T follicular helper cell (primary cell): ENCODE measurements at places on chromosomes 5 and 9.

DNA sequence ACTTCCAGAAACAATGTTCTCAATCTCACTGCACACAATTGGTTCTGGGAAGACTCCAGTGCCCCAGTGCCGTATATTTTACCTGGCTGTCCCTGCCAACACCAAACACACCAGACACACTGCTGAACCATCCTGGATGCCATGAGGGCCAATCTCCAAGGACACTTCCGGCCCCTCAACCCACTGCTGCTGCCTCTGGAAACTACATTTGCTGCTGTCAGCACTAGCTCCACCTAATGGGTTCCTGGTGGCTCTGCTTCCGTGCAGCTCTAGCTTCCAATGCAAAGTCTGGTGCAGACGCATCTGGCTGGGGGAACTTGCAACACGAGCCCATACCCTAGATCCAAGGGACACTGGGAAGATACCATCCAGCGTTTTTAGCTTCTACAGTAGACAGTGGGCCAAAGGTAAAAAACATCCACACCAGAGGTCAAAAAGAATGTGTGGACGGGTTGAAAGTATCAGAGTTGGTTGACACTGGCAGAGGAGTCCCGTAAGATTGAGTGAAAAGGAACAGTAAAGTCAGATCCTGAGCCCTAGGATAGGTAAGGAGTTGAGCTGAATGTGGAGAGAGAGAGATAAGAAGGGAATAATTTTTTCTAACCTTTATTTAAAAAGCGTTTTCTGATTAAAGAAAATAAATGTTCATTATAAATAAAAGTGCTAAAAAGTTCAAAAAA, 99.7 kb upstream of the KIF2A start:
- no peak for DNase-seq

GRCh38 chr9:114507726-114508125, 2.5 kb upstream of the WHRN start:
- no peak for DNase-seq

GRCh38 chr5:9545136-9545991, 511 bp downstream of the SEMA5A start:
- no peak for DNase-seq

- no peak for DNase-seq
Observed at GRCh38 chr5:51599587-51599986, 216.3 kb downstream of the ISL1 start.

DNA sequence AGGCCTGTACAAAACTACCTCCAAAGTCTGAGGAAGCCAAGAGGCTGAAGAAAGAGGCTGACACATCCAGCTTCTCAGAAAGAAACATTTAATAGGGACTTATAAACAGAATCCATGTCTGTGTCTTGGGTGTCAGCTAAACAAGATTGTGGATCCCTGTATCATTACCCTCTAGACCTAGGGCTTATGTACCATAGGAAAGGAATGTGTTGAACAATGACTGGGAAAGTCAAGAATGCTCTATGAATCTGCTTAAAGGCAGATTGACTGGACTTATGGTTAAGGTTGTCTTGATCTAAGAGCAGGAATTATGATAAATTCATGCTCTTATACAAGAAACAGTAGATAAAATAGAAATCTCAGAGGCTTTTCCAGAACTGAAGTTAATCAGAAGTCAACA, 335.7 kb upstream of the RPS23 start:
- no peak for DNase-seq

DNA sequence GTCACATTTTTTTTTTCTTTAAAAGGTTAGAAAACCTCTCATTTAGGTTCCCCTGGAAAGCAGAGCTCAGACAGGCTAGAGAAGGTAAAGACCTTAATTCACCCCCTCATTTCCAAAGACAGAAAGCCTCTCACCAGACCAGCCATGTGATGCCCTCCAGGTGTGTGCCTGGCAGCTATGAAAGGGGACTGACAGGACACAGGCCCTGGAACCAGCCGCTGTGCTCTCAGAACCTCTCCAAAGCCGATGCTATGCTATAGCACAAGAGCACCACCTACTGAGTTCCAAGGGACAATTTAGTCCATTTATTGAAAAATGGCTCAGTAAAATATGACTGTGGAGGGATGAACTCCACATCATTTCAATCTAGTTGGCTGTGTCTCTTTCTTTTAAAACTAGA, 48.8 kb downstream of the FANCC start:
- DNase-seq: no peak

DNA sequence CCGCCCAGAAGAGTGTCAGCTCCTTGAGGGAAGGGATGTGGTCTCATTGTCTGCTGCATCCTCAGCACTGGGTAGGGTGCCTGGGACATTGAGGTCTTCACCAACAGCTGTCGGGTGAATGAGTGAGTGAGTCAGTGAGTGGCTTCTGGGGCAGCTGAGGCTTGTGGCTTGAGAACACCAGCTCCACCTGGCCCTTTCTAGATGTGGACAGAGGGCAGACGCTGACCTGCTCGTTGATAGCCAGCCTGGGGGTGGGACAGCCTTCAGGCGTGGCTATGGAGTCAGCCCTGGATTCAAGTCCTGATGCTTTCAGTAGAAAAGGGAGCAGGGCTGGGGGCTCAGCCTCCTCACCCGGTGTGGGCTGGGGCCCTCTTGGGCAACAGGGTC, 215.1 kb downstream of the C9orf50 start:
- DNase-seq: no peak

DNA sequence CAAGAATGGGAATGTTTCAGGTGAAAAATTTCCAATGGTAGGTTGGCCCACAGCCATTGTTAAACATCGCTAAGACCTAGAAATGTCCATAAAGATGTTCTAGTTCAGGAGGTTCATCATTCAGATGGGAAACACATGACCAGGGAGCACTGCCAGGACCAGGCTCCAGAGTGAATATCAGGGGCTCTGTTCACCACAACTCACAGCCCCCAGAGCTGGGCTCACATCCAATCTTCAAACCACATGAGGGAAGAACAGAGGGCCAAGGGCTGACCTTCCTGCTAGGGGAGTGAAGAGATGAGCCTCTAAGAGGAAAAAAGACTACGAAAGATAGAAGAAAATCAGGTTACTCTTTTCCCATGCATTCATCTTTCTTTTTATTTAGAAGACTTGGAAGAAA, 205.8 kb downstream of the SEMA5A start:
- DNase-seq: no peak

- DNase-seq: no peak
Observed at GRCh38 chr9:13179257-13179656, 100.2 kb downstream of the MPDZ start.

DNA sequence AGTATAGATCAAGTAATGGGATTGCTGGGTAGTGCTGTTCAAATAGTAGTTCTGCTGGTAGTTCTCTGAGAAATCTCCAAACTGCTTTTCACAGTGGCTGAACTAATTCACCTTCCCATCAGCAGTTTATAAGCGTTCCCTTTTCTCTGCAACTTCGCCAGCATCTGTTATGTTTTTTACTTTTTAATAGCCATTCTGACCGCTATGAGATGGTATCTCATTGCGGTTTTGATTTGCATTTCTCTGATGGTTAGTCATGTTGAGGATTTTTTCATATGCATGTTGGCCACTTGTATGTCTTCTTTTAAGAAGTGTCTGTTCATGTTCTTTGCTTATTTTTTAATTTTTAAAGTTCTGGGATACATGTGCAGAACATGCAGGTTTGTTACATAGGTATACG, 279.2 kb upstream of the NREP start:
- DNase-seq: no peak

DNA sequence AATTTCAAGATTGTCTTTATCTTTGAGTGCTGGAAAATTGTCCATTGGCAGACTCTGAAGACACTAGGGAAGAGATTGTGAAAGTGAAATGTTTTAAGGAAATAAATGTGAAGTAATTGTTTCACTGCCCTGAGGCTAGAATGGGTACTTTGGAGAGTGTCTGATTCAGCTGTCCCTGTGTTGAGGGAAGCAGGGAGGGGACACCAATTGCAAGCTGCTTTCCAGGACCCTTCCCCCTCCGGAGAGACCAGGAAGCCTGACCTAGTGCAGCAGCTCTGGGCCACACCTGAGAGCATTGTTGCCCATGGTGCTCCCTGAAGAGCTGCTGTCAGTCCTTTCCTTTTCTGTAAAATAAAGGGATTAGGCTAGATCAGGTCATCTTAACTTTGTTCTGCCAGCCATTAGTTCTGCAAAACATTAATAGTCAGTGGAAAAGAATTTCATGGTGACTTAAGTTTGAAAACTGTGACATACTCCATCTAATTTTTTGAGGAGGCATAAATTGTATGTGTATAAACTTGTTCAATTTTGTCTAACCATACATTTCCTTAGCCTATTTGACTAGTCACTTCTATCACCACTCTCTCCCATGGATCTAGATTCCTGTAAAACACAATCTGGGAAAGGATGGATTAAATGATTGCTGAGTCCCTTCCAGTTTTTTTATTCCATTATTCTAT, 18.8 kb downstream of the MAP1B start:
- DNase-seq: no peak

DNA sequence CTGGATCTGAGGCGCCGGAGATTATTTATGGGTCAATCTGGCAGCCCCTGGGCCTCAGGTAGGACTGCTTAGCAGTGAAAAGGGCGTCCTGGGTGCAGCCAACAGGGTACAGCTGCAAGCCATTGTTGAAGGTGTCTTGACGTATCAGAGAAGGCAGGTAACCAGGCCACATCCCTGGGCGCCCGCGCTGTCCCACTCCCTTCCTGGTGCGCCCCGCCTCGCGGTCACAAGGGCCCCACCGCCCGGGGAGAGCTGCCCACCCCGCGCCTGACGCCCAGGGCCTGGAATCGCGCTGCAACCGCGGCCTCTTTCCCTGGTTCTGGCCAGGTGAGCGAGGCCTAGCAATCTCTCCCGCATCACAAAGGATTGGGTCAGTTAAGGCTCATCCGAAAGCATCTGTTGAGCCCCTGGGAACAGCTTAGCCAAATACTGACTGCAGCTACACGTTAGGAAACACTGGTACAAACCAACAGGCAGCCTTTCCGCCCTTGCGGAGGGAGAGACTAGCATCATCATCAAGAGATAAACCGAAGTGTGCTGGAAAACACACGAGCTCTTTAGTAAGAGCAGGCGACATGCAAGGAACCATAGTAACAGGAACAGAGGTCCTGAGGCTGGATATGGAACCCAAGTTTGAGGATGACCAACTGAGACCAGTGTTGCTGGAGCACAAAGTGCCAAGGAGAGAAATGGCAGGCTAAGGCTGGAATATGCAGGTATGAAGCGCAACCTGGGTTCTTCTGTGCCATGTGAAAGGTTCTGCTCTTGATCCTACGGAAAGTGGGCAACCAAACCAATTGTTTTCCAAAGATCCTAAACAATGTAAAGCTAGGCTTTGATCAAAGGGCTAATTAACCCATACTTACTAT, 3.6 kb downstream of the RPS23 start:
- DNase-seq: no peak

- no peak for DNase-seq
Observed at GRCh38 chr5:151258816-151259215, 5.8 kb downstream of the GM2A start.

- no peak for DNase-seq
Observed at GRCh38 chr9:124267271-124267807, 9.6 kb downstream of the NEK6 start.

GRCh38 chr9:14165376-14166035, 148.4 kb downstream of the NFIB start:
- no peak for DNase-seq

DNA sequence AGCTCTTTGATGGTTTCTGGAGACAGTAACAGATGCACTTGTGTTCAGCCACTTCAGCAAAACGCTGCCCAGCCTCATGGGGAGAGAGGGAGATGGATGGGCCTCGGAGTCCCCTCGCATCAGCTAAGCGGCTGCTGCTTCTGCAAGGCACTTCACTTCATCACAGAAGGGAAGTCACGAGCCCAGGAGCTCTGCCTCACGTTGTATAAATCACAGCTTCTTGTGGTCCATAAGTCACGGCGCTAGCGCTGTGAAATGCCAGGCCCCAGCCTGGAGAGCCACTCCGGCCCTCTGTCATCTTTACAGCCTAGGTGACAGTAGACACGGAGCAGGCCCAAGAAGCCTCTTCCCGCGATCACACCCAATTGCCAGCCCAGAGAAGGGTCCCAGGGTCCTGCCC, 23.4 kb downstream of the DBH start:
- DNase-seq: no peak

DNA sequence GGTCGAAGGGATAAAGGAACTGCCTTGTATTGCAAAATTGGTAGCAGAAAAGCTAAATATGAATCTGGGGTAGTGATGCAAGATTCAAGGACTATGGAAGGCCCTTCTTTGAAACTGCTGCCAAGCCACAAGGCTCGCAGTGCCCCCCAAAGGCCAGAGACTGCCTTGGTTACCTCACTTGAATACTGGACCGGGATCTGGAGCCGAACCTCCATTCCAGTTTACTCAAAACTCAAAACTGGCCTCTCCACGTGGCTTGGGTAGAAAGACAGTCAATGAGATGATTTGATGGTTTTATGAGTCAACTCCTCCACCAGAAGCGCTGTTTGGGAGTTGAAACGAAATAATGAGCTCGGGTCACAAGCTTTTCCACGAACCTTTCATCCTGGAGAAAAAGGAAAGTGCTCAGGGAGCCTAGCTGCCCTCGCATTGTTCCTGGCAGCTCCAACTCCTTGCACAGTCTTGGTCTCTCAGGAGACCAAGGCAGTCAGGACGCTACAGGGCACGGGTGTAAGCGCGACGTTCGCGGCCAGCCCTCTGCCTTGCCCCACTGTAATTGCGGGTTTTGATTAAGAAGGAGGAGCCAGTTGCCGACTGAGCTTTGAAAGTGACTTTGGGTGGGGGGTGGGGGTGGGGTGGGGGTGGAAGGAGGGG, 2.8 kb downstream of the ST8SIA4 start:
- DNase-seq: no peak

DNA sequence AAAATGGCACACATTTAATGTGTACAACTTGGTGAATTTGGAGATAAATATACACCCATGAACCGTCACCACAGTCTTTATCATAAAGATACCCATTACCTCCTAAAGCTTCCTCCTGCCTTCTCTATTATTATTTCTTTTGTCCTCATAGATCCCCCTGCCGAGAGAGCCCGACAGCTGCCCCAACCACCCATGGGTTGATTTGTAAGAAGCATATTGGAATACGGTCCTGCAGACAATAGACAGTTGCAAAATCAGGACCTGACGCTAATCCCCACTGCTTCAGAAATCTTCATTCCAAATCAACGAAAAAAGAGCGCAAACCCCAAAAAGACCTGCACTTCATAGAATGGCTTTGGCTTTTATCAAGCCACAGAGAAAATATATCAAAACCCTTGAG, 697.5 kb downstream of the SEMA5A start:
- no peak for DNase-seq
